ENCODE measurements at places on chromosomes 2 and 18.

GRCh38 chr2:96251721-96252292 is 14.0 kb downstream of the TMEM127 start:
- no peak for DNase-seq

- no peak for DNase-seq
These were observed 200.3 kb upstream of the SLC39A10 start for GRCh38 chr2:195456771-195457170.

DNA sequence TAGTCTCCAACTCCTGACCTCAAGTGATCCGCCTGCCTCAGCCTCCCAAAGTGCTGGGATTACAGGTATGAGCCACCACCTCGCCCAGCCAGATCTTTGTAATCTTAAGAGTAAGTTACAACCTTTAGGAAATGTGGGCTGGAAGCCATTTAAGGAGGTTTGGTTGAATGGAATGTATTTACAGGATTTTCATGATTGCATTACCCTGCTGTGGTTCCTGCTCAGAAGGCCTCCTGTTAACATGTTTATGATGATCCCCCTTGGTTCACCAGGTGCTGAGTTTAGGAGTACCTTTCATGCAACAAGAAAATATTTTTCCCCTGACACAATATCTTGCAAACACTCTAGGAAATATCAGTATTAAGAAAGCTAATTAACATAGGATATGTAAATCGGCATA is 187.4 kb upstream of the SH3BP4 start:
- DNase-seq: no peak

- DNase-seq: no peak
These were observed 135.9 kb downstream of the TPGS2 start for GRCh38 chr18:36692921-36693332.

GRCh38 chr18:29250259-29250658 is 1073.3 kb upstream of the CDH2 start:
- no peak for DNase-seq

- no peak for DNase-seq
These were observed 55.9 kb downstream of the RAB31 start for GRCh38 chr18:9764011-9764481.

GRCh38 chr2:186570604-186571003 is 19.3 kb upstream of the ITGAV start:
- DNase-seq: no peak

GRCh38 chr2:11329776-11330175 is 14.7 kb downstream of the ROCK2 start:
- DNase-seq: no peak
